ENCODE measurements at places on chromosomes 4 and X. TPM values are rescaled to one million over a fixed set of nuclear protein-coding genes. Genes with fewer than 3 reads are reported as not detected.

GRCh38 chr4:47469951-47470350 is 6.4 kb upstream of the COMMD8 start:
- DNase-seq, result no peak

SYNPO2 gene
- polyA plus RNA-seq, result 116 TPM

DNA sequence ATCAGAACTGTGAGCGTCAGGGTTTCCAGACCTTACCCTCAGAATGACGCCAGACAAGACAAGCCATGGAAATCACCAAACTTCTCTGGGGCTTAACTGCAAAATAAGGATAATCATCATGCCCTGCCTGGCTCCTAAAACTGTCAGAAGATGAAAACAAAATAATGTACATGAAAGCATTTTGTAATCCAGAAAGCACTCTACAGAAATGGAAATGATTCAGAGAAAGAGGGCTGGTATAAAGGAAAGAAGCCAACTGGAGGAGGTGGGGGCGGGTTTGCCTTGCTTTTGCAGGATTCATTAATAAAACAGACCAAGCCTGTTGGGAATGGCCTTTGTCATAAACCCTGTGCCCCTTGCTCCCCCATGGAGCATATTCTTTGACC is 47.3 kb downstream of the SEPSECS start:
- DNase-seq, result peak; percentile 31

- no peak for DNase-seq
Observed at GRCh38 chrX:150774798-150775568, 81.8 kb downstream of the MTMR1 start.

ASB11 gene
- 6.0 TPM for polyA plus RNA-seq

GRCh38 chrX:31563792-31564191 is 492.0 kb upstream of the FTHL17 start:
- no peak for DNase-seq

- no peak for DNase-seq
Observed at GRCh38 chr4:10168151-10168550, 51.6 kb upstream of the WDR1 start.

OSTC gene
- polyA plus RNA-seq, result 150 TPM

GRCh38 chrX:46587753-46588171 is 14.2 kb downstream of the CHST7 start:
- DNase-seq, result peak; percentile 71

DNA sequence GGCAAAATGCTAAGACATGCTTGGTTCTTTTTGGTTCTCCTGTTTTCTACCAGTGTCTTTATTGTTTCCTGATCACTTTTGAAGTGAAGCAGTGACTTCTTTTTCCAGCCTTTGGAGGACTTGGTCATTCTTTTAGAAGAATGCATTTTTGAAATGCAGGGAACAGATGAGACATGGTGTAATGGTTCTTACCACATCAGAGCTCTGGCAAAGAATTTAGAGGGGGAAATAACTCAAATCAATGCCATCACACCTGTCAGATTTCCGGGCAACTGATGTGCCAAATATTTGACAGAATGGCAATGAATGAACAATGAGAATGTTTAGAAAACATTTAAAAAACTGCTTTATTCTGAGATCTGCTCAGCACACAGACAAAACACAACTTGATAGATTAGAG is 519.6 kb downstream of the IQCM start:
- DNase-seq, result no peak

GRCh38 chr4:132587626-132588025 is 561.5 kb upstream of the PCDH10 start:
- no peak for DNase-seq

GRCh38 chrX:39158801-39159657 is 357.8 kb downstream of the MID1IP1 start:
- no peak for DNase-seq

AKAP4 gene
- polyA plus RNA-seq, result 0.48 TPM

SLITRK2 gene
- polyA plus RNA-seq, result 0.40 TPM

- no peak for DNase-seq
Observed at GRCh38 chr4:3317011-3317655, 24.3 kb downstream of the RGS12 start.

DNA sequence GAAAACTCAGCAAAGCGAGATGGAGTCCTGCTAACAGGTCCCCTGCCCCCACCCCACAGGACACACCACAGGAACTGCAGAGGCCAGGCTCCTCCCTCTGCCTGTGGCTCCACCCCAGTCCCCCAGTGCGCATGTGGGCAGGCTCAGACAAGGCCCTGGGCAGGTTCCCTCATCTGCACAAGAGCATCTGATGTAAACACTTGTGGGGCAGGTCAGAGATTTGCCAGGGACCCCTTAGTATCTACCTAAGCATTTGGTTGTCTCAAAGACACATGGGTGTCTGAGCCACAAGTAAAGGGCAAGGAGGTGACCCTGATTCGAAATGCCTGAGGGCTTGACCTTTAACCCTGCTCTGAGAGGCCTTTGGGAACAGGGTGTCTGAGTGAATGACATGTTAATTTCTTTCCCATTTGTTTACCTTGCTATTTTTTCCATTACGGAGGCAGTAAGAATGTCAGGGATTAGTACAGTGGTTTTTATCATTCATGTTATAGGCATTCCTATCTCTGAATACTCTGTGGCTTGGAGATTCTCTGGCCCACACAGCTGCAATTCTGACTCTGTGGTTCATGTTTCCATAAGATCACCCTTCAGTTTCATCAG is 85.3 kb downstream of the ZNF518B start:
- no peak for DNase-seq

All from muscle of leg (tissue), 16 donors.